ENCODE measurements at places on chromosomes 7 and 10.

DNA sequence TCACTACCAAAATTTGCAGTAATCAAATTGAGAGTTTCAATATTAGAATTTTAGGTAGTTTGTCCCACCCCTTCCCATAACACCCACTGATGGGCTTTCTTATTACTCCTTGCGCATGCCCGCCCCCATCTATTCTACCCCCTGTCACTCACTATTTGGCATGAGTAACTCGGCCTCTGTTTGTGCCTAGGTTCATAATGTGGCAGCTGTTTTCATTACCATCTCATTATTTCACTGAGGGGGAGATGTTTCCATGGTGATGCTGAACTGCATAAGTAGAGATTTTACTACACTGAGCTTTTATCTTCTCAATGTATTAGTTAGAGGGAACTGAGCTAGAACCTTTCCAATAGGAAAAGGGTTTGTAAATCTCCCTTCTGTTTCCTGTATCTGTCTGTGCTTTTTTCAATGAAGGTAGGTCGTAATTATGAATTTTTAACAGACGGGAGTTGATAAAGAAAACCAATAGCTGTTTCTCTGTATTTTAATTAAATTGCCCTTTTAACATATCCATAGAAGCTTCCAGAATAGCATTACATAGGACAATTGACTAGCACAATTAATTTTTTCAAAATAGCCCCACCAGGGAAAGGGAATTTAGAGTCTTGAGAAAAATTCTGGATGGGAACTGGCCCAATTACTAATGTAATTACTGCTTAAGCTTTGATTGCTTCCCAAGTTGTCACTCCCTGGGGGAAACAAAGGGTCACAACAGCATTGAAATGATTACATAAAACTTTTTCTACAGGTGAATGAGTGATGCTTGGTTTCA, 33.4 kb downstream of the PRPS1L1 start:
- H3K4me1 ChIP-seq: peaks cover 4% of the 10 kb centered on the region
- no peaks in the 10 kb centered on the region for H3K27me3 ChIP-seq

DNA sequence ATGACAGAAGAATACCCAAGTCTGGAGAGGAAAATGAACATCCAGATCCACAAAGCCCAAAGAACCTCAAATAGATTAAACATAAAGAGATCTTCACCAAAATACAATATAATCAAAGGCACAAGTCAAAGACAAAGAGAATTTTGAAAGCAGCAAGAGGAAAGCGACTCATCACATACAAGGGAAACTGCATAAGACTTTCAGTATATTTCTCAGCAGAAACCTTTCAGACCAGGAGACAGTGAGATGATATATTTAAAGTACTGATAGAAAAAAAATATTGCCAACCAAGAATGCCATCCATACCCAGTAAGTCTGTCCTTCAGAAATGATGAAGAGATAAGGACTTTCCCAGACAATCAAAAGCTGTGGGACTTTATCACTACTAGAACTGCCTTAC, 81.5 kb upstream of the GALNT17 start:
- no peaks in the 10 kb centered on the region for H3K4me1 ChIP-seq
- H3K27ac ChIP-seq: no peak overlapping the region
- H3K27me3 ChIP-seq: no peaks in the 10 kb centered on the region
- no peaks in the 10 kb centered on the region for H3K36me3 ChIP-seq
- DNase-seq: no peak

GRCh38 chr7:107173191-107173590, 4.4 kb downstream of the HBP1 start:
- DNase-seq: no peak
- H3K4me3 ChIP-seq: no peak overlapping the region
- peaks cover 54% of the 10 kb centered on the region for H3K4me1 ChIP-seq
- H3K36me3 ChIP-seq: peaks cover 46% of the 10 kb centered on the region

DNA sequence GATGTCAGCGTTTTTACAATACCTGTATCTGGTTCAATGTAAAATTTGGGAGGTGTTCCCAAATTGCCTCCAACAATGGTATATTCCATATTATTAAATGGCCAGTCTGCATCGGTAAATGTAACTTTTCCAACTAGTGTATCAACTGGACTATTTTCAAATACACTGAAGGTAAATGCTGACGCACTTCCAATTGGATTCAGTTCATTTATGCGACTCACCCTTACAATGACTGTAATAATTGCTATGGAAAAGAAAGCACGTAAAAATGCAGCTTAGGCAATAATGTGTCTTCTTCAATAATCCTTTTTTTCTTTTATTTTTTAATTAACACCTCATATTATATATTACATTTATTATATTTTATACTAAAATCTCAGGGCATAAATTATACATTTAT, 209.1 kb downstream of the HGF start:
- H3K27ac ChIP-seq: no peak overlapping the region
- no peaks in the 10 kb centered on the region for H3K36me3 ChIP-seq
- DNase-seq: no peak
- H3K4me1 ChIP-seq: no peaks in the 10 kb centered on the region
- H3K4me3 ChIP-seq: no peak overlapping the region
- H3K27me3 ChIP-seq: no peaks in the 10 kb centered on the region

- peaks cover 8% of the 10 kb centered on the region for H3K27me3 ChIP-seq
- H3K4me1 ChIP-seq: no peaks in the 10 kb centered on the region
- no peak overlapping the region for H3K27ac ChIP-seq
- no peak overlapping the region for H3K4me3 ChIP-seq
- no peaks in the 10 kb centered on the region for H3K36me3 ChIP-seq
Measured at GRCh38 chr10:77011874-77012811, 625.5 kb downstream of the KCNMA1 start.

Data from central memory CD8-positive, alpha-beta T cell (primary cell).